ENCODE measurements at places on chromosomes 13 and 19. TPM values are rescaled to one million over a fixed set of nuclear protein-coding genes. Genes with fewer than 3 reads are reported as not detected.

DNA sequence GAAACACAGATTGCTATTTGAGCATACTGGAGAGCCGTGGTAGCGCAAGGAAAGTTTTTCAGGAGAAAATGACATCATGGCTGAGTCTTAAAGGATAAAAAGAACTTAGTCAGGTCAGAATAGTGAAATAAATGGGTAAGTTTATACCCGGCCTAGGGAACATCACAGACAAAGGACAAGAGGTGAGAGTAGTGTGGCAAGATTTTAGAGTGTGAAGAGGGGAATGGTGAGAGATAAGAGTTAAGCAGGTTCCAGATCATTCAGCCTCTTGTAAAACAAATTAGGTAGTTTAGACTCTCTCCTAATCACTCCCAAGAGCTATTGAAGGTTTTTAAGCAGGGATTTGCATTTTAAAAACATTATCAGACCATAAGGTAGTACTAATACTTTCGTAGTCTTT, 116.0 kb upstream of the MAB21L1 start:
- DNase-seq: no peak

GRCh38 chr19:42683917-42684513, 56.3 kb downstream of the PSG3 start:
- no peak for DNase-seq

GRCh38 chr19:38650911-38651584, 3.6 kb downstream of the ACTN4 start:
- no peak for DNase-seq

DNA sequence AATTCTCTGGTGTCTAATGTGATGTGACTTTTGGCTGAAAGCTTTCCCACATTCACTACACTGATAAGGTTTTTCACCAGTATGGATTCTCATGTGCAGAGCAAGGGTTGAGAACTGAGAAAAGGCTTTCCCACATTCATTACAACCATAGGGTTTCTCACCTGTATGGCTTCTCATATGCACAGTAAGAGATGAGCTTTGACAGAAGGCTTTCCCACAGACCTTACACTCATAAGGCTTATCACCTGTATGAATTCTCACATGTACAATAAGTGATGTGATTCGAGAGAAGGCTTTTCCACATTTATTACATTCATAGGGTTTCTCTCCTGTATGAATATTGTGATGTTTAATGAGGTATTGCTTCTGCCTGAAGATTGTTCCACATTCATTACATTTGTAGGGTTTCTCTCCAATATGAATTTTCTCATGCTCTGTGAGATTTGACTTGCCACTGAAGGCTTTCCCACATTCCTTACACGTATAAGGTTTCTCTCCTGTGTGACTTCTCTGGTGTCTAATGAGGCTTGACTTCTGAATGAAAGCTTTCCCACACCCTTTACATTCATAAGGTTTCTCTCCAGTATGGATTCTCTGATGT, 14.0 kb downstream of the ZNF260 start:
- no peak for DNase-seq

MAMSTR gene
- 1.3 TPM for total RNA-seq

ZNF98 gene
- 3.0 TPM for total RNA-seq

IL4I1 gene
- total RNA-seq: 6.2 TPM

Data from kidney epithelial cell (primary cell).